Natural killer cell (primary cell): ENCODE measurements at places on chromosomes 1 and 21. TPM values are rescaled to one million over a fixed set of nuclear protein-coding genes. Genes with fewer than 3 reads are reported as not detected.

DNA sequence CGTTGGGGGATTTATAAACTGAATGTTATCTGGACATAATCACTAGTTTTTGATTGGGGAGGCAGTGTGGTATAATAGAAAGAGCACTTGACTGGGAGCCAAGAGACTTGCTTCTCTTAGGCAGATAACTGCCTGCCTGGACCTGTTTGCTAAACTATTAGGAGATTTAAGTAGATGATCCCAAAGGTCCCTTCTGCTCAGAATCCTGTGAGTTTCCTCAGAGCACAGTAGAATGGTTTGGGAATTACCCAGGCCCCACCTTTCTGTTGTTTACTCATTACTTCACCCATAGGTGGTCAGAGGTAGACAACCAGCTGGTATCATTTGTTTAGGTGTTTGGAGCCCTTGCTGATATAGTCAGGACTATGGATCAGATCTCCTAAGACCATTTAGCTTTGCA, 10.3 kb upstream of the PODN start:
- no peak for DNase-seq

GRCh38 chr1:111777301-111777700, 21.6 kb downstream of the DDX20 start:
- DNase-seq, result no peak

Gene AGBL4
- total RNA-seq, result not detected

Gene SLAMF6
- total RNA-seq, result 66.7 TPM

DNA sequence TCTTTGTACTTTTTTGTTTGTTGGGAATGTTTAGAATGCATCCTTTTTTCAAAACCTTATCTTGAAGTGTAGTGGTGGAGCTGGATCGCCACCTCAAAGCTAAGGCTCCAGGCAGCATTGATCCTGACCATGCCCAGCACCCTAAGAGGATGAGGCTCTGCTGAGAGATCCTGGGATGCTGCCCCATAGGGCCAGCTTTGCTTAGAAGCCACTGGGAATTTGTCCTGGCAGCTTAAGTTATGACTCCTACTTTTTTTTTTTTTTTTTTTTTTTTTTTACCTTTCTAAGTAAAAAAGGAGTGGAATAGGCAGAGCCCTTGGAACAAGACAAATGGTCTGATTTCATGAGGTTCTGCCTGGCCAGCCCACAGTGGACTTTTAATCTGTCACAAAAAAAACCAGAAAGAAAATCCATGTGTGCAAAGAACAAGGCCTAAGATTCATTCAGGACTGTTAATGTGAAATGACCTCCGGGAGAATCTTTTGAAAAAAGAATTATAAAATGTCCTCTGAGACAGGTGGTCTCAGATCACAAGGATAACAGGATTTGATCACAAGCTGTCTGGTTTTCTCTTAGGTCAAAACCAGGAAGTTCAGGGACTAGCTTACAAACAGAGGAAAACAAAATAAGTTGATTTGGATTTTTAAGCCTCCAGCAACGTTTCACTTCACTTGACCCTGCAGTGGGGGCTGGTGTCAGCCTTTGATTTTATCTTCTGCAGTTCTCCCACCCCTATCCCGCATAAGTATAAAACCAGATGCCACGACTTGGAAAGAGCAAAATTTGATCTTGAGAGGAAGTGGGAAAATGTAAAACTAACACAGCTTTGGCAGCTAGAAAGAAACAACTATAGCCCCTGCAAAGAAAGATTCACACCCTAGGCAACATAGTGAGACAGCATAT, 25.9 kb upstream of the RAP1A start:
- DNase-seq, result no peak

Gene AKNAD1
- not detected for total RNA-seq

GRCh38 chr1:20068722-20069121, 1.3 kb upstream of the PLA2G5 start:
- no peak for DNase-seq

Gene WNT4
- not detected for total RNA-seq

Gene BACE2
- 0.29 TPM for total RNA-seq

DNA sequence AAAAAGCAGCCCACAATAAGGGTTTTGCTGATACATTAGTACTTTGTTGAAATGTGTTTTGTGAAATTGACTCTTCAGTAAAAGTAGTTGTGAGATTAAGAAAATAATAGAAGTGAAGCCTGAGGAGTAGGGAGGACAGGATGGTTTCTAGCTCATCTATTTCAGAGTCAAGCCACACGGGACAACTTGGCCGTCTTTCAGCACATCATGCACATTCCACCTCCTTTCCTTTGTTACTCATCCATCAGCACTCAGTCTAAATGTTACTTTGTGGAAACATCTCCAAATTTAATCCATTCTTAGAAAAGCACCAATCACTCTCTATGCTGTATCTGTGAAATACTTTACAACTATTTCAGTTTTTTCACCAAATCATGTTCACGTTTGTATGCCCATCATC, 223.3 kb downstream of the FGGY start:
- no peak for DNase-seq

Gene E2F2
- 2.1 TPM for total RNA-seq

- no peak for DNase-seq
These were observed 65.4 kb downstream of the MACF1 start for GRCh38 chr1:39269791-39270342.

- no peak for DNase-seq
These were observed 16.2 kb downstream of the IFI44 start for GRCh38 chr1:78665809-78666208.

GRCh38 chr1:82152356-82153271, 351.9 kb downstream of the ADGRL2 start:
- no peak for DNase-seq

Gene HPCAL4
- 1.3 TPM for total RNA-seq

GRCh38 chr1:6288026-6288425, 27.1 kb upstream of the GPR153 start:
- DNase-seq, result no peak

Gene LRIG2
- total RNA-seq, result 23.7 TPM

GRCh38 chr1:59078070-59078800, 218.7 kb upstream of the FGGY start:
- no peak for DNase-seq
